ENCODE measurements at places on chromosomes 2 and 18. TPM values are rescaled to one million over a fixed set of nuclear protein-coding genes. Genes with fewer than 3 reads are reported as not detected.

The SCYGR4 gene
- not detected for total RNA-seq

- H3K36me3 ChIP-seq: no peaks in the 10 kb centered on the region
- H3K27me3 ChIP-seq: peaks cover 43% of the 10 kb centered on the region
- DNase-seq: no peak
These were observed 31.5 kb downstream of the SIX3 start for GRCh38 chr2:44972771-44973535.

The CTLA4 gene
- total RNA-seq: 2.5 TPM

DNA sequence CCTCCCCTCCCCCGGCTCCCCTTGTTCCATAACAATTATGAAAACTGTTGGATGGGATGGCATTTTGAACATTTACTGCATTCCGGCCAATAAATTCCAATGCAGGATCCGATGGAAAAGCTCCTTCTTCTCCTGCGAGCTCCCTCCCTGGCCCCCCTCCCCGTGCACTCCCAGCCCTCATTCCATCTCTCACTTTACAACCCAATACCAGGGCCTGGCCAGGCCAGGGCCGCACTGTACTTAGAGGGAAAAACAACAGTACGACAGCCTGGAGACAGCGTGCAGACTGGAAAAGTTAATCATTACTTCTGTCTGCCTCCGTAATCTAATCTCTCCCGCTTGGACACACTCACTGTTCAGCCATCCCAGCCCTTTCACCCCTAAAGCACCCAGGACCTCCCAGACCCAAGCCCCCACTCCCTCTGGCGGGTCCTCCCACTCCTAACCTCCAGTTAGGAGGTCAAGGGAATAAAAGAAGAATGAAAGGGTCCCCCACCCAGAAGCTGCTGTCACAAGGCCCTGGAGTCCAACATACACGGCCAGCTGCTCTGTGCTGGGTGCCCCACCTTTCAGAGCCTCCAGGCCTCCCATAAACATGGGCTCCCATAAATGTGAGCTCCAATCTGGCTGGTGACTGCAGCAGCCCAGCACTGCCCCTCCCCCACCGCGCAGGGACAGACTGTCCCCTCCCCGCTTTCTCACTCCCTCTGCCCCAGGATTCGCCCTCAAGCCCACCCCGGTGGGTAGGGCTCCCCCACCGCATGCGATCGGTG lies 20.6 kb downstream of the SMAD7 start:
- peak; percentile 88 for DNase-seq
- peak overlapping the region; percentile 88 for H3K27ac ChIP-seq
- peaks cover 95% of the 10 kb centered on the region for H3K4me1 ChIP-seq
- no peak overlapping the region for H3K4me3 ChIP-seq
- no peaks in the 10 kb centered on the region for H3K36me3 ChIP-seq

DNA sequence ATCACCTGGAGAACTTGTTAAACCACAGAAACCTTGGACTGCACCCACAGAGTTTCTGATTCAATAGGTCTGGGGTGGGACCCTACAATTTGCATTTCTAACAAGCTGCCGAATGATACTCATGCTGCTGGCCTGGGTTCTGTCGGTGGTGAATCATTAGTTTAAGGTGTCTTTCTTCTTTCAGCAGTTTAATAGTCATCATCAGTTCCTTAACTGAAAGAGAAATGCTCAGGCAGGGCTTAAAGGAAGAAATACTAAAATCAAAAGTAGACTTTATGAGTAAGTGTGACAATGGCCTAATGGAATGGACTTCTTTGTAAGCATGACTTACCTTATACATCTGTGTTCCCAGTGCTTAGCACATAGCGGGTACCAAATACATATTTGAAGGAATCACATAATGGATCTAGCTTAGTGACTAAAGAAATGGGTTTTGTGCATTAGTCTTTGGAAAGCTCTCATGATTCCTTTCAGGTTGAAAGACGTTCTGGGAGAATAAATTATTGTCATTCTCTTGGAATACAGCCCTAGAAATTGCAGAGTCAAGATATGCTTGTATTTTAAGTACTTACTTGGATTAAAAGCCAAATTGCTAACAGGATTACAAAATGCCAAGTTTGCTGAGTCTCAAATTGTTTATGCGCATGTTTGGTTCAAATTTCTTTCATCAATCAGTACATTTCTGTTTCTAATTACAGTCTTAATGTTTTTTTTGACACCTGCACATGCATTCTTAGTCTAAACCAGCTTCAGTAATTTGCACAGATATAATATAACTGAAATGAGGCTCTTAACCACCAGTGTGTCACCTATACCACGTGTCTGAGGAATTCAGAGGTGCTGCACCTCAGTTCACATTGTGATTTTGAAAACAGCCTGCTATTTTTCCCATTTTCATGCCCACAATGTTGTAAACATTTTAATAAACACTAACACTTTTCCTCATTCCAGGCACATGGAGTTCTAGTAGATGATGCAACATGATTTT lies 220.3 kb upstream of the NRP2 start:
- no peak overlapping the region for H3K4me3 ChIP-seq
- no peak overlapping the region for H3K27ac ChIP-seq
- DNase-seq: no peak
- H3K4me1 ChIP-seq: no peaks in the 10 kb centered on the region

The LCT gene
- total RNA-seq: not detected

GRCh38 chr2:12819103-12819475 lies 102.4 kb downstream of the TRIB2 start:
- H3K4me1 ChIP-seq: no peaks in the 10 kb centered on the region
- peak overlapping the region; percentile 60 for H3K27ac ChIP-seq
- H3K36me3 ChIP-seq: no peaks in the 10 kb centered on the region

- peak overlapping the region; percentile 98 for H3K27ac ChIP-seq
- H3K4me3 ChIP-seq: peak overlapping the region; percentile 75
- no peaks in the 10 kb centered on the region for H3K36me3 ChIP-seq
- H3K27me3 ChIP-seq: no peaks in the 10 kb centered on the region
These were observed 2.7 kb downstream of the XPO1 start for GRCh38 chr2:61535449-61535848.

The NAT8 gene
- not detected for total RNA-seq

- DNase-seq: no peak
- no peaks in the 10 kb centered on the region for H3K4me1 ChIP-seq
- H3K27ac ChIP-seq: no peak overlapping the region
- no peak overlapping the region for H3K4me3 ChIP-seq
- H3K36me3 ChIP-seq: no peaks in the 10 kb centered on the region
These were observed 343.7 kb downstream of the INSIG2 start for GRCh38 chr2:118431997-118432396.

- H3K27ac ChIP-seq: peak overlapping the region; percentile 86
- H3K27me3 ChIP-seq: no peaks in the 10 kb centered on the region
- no peak overlapping the region for H3K4me3 ChIP-seq
- peaks cover 23% of the 10 kb centered on the region for H3K4me1 ChIP-seq
- H3K36me3 ChIP-seq: no peaks in the 10 kb centered on the region
These were observed 68.6 kb upstream of the PELI1 start for GRCh38 chr2:64212801-64213321.

DNA sequence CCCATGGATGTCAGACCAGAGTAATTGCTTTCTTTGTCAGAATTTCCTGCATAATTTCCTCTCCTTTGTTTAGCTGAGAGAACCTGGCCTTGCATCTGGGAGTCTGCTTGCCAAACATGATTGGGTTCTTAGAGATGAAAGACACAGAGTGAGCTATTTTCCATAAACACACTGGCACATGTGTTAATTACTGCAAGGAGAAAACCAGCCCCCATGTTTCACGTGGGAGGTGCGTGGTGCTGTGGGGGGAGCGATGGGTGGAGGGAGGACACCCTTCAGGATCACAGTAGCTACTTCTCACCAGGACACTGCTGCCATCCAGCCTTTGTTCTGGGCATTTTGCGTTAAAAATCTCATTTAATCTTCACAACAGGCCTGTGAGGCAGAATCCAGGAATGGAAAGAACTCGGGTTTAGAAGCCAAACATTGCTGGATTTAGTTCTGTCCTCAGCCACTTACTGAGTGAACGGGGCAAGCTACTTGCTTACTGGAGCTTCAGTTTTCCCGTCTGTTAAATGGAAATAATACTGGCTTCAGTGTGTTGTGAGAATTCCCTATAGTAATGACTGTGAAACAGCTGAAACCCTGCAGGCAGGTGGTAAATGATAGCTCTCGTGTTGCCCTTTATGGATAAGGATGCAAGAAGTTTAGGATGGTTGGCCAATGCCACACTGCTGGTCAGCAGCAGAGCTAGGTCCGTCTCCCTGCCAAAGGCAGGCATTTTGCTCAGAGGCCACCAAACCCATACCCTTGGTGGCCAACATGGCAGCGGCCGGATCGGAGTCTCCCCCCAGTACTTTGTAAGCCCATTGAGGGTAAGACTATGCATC lies 100.1 kb upstream of the ASAP2 start:
- H3K4me3 ChIP-seq: no peak overlapping the region
- no peak for DNase-seq
- no peaks in the 10 kb centered on the region for H3K36me3 ChIP-seq
- peaks cover 10% of the 10 kb centered on the region for H3K4me1 ChIP-seq

- H3K4me1 ChIP-seq: no peaks in the 10 kb centered on the region
- H3K27ac ChIP-seq: no peak overlapping the region
- H3K27me3 ChIP-seq: no peaks in the 10 kb centered on the region
- no peak overlapping the region for H3K4me3 ChIP-seq
- no peak for DNase-seq
- H3K36me3 ChIP-seq: no peaks in the 10 kb centered on the region
These were observed 52.1 kb downstream of the COPS8 start for GRCh38 chr2:237137626-237138323.

DNA sequence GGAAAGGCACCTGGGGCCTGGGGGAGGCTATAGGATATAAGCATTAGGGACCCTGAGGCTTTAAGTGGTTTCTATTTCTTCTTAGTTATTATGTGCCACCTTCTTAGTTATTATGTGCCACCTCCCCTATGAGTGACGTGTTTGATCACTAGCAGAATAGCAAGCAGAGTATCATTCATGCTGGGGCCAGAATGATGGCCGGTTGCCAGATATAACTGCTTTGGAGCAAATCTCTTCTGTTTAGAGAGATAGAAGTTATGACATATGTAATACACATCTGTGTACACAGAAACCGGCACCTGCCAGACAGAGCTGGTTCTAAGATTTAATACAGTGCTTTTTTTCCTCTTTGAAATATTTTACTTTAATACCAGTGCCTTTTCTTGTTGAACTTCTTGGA lies 29.4 kb downstream of the LIPG start:
- no peak overlapping the region for H3K4me3 ChIP-seq
- DNase-seq: peak; percentile 48
- H3K36me3 ChIP-seq: no peaks in the 10 kb centered on the region
- H3K4me1 ChIP-seq: peaks cover 19% of the 10 kb centered on the region

DNA sequence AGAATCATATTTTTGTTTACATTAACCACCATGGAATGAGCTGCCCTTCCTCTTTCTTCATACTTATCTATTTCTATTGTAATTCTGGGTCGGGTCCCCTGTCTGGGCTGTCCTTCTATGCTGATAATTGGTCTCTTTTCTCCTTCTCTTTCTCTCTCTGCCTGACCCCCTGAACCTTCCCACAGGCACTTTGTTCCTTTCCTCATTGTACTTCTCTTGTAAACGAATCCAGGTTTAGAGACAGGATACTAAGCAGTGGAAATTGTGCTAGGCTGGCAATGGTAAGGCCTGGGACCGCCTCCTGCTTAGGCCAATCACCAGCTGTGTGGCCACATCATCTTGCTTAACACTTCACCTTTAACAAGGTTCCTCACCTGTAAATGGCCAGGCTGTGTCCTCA lies 137.0 kb downstream of the ZNF532 start:
- no peaks in the 10 kb centered on the region for H3K4me1 ChIP-seq
- no peaks in the 10 kb centered on the region for H3K27me3 ChIP-seq
- H3K27ac ChIP-seq: no peak overlapping the region
- no peak overlapping the region for H3K4me3 ChIP-seq
- H3K36me3 ChIP-seq: no peaks in the 10 kb centered on the region
- DNase-seq: no peak

The VRK2 gene
- total RNA-seq: 14.9 TPM

GRCh38 chr2:20562540-20563225 lies 88.2 kb downstream of the HS1BP3 start:
- H3K4me1 ChIP-seq: no peaks in the 10 kb centered on the region
- H3K4me3 ChIP-seq: no peak overlapping the region
- no peak for DNase-seq
- no peaks in the 10 kb centered on the region for H3K27me3 ChIP-seq
- H3K27ac ChIP-seq: no peak overlapping the region
- H3K36me3 ChIP-seq: no peaks in the 10 kb centered on the region
